ENCODE measurements at places on chromosomes 3 and 15.

- no peak for DNase-seq
Measured at GRCh38 chr15:80121546-80121945, 31.3 kb upstream of the FAH start.

- DNase-seq: no peak
Measured at GRCh38 chr3:154775821-154776548, 304.1 kb upstream of the MME start.

DNA sequence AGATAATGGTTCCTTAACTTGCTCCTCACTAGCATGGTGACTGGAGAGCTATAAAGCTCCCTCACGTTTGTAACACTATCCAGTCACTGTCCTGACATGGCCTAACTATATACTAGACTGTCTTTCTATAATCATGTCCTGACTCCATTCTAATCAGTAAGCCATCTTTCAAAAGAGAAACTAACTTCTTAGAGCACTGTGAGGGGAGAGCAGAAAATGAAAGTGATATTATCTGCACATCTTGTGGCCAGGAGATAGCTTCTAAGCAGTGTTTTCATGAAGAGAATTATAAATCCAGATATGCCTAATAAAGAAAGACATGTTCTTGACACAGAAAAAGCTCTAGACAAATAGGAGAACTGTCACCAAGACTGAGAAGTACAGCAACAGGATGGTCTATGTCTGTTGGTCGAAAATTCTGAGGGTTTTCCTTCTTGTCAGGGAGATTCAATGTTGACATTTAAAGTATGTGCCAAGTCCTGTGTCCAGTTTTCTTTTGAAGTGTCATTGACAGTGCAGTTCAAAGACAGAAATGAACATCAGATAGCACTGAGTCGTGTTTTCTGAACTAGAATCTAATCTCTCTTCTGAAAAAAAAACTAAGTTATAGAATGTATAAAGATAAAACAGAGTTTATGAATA, 230.6 kb upstream of the PEX5L start:
- DNase-seq: no peak

- DNase-seq: no peak
Measured at GRCh38 chr3:151989621-151990020, 116.2 kb downstream of the SUCNR1 start.

GRCh38 chr15:68326711-68327354, 49.3 kb downstream of the FEM1B start:
- DNase-seq: no peak

- DNase-seq: no peak
Measured at GRCh38 chr3:62361824-62362223, 11.5 kb downstream of the FEZF2 start.

GRCh38 chr3:13188181-13188779, 115.1 kb upstream of the IQSEC1 start:
- no peak for DNase-seq

DNA sequence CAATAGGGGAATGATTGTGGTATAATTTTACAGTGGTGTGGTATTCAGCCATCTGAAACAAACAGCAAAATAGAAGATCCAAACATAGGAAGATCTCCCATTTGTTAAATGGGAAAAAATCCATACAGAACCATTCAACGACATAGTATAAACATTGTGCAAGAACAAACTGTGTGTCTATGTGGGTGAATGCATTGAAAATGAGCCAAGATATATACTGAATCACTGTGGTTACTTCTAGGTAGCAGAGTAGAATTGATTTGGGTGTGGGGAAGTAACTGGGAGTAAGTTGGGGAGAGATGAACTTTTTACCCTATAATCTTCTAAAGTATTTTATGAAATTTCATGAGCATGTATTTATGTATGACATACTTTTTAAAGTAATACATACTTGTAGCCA, 123.1 kb upstream of the UMPS start:
- DNase-seq: no peak
